Activated CD8-positive, alpha-beta T cell treated with anti-CD3 and anti-CD28 coated beads for 36 hours (primary cell): ENCODE measurements at places on chromosomes 3 and 15. TPM values are rescaled to one million over a fixed set of nuclear protein-coding genes. Genes with fewer than 3 reads are reported as not detected.

DNAH12 gene
- not detected for total RNA-seq

COL6A5 gene
- total RNA-seq = not detected

PPCDC gene
- 26.6 TPM for total RNA-seq

TP63 gene
- 0.07 TPM for total RNA-seq

PLS1 gene
- 5.6 TPM for total RNA-seq

C3orf52 gene
- total RNA-seq = 3.3 TPM

KLHL6 gene
- 32.6 TPM for total RNA-seq

PLAAT1 gene
- total RNA-seq = not detected

DPPA2 gene
- total RNA-seq = not detected

MCF2L2 gene
- total RNA-seq = 3.7 TPM

CCDC54 gene
- total RNA-seq = not detected

MASP1 gene
- total RNA-seq = not detected

CHRD gene
- not detected for total RNA-seq

DNA sequence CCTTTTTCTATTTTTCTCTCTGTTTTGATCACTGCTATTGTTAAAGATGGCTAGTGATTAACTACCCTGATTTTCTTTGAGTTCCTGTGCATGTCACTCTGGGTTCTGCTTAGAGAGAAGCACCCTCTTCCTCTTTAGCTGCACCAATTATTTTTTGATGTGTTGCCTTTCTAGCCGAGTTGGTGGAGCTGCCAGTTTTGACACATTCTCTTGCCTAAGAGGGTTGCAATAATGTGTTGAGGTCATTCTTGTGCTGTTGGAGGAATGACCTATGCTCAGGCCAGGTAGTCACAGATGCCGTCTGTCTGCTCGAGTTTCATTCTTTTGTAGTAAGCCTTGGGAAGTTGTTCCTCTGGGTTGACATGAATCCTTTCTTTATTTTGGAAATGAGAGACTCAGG is 84.6 kb upstream of the DPH6 start:
- DNase-seq = no peak

- DNase-seq = no peak
Measured at GRCh38 chr3:149395107-149396089, 17.9 kb upstream of the TM4SF1 start.

GRCh38 chr3:138063416-138063815 is 52.0 kb downstream of the DZIP1L start:
- DNase-seq = no peak

DNA sequence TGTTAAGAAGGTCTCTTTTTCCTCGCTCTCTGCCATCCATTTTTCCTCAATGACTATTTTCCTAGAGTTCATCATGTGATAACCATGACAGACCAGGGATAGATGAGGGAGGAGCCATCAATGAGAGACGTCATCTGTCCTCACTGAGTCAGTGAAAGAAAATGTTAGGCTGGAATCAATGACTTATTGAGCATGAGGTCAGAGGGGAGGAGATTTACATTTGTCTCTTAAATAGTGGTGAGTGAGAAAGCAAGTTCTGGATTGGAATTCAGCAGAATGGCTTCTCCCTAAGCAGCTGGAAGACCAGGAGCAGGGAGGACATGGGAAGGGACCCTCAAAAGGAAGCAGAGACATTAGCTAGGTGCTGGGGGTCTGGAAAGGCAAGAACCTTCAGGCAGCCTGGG is 28.2 kb upstream of the USP3 start:
- no peak for DNase-seq

- DNase-seq = no peak
Measured at GRCh38 chr15:50350621-50351020, 4.4 kb downstream of the GABPB1 start.

DNA sequence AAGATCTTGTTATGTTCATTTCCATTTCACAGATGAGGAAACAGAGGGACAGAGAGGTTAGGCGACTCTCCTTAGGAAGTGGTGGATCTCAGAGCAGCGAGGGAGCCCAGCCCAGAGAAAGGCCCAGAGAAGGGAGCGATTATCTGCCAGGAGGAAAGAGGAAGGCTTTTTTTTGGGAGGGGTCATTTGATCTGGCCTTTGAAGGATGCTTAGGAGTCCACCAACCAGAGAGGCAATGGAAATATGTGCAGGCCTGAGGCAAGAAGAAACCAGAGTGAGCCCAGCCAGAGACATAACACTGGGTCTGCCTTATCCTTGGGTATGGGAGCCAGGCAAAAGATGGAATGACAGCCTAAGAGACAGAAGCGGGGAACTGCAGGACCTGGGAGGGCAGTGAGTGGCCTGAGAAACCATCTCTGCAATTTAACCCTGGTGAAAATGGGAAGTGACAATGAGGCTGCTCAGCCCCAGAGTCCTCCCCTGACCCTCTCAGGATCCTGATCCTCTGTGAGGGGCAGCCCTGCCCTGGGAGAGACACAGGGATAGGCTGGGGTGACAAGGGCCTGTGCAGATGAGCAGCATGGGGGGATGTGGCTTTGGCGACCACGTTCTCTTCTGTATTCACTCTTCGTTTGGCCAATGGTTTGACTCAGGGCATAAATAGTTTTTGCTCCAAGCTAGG is 163.2 kb downstream of the WNT7A start:
- DNase-seq = no peak

GRCh38 chr3:145716519-145716918 is 444.5 kb downstream of the PLOD2 start:
- DNase-seq = no peak

DNA sequence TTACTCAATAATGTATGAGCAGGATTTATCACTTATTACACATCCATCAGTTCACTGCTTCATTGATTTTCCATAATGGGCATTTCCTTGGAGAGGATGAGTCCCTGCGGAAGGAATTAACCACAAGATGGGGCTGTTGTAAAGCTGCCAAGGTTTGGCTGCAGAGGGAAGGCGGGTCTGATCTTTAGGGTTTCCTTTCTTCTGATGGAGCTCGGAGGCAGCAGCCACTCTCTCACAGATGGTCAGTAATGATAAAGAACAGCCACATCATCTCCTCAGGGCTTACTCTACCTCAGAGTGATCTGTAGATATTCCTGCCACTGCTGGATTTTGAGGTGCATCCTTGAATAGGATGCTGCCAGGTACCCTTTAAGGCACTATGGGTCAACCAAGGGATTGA is 115.2 kb downstream of the USP13 start:
- DNase-seq = no peak

- DNase-seq = no peak
Measured at GRCh38 chr3:16770021-16770420, 114.7 kb upstream of the PLCL2 start.

GRCh38 chr3:15038306-15038705 is 26.8 kb downstream of the MRPS25 start:
- no peak for DNase-seq

DNA sequence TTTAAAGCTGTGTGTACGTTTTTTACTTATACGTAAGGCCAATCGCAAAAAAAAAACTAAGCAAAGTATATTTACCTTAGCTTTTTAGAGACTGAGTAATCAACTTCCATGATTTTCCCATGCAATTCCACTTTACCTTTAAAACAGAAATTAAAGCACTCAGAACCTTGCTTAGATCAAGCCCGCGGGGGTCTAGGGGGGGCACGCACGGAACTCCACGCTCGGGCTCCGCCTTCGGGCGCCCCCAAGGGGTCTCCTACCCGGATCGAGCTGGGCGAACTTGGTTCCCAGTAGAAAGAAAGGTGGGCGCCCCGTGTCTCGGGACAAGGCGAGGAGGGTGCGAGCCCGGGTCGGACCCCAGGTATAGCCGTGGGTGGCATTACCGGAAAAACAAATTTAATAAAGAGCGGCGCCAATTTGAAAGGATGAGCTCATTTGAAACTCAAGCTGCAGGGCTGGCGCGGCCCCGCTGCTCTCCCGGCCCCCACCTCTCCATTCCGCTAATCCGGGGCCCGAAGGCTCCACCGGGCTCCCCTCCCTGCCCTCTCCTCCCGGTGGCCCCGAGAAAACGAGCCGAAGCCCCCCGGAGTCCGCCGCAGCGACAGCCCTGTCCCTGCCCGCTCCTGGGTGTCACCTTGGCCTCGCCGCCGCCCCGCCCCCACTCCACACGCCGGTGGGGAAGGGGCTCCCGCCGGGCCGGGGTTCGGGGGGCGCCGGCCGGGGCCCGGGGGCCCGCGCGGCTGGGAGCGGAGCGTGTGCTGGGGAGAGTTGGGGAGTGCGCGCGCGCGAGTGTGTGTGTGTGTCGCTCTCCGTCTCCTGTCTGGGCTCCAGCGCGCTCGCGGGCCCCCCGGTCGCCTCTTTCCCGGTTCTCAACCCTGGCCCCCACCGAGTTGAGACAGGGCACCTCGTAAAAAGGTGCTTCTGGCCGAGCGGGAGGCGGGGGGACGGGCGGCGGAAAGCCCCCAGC is 1.5 kb downstream of the IGF2BP2 start:
- DNase-seq = peak; percentile 37

DNA sequence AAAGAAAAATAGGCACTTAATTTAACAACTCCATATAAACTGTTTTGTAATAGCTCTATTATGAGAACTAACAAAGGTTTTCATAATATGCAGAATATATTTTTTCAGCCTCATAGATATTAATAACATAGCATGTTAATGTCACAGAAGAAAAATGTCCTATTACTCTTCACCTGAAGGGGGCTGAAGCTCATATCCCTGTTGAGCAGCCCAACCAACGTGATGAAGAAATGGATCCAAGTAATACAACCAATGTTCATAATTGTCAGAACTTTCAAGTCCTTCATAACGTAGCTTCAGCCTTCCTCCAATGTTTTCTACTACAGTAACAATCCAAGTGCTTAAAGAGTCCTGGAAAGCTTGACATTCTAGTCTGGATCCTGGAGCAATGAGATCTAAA is 34.5 kb upstream of the STIMATE start:
- no peak for DNase-seq

DNA sequence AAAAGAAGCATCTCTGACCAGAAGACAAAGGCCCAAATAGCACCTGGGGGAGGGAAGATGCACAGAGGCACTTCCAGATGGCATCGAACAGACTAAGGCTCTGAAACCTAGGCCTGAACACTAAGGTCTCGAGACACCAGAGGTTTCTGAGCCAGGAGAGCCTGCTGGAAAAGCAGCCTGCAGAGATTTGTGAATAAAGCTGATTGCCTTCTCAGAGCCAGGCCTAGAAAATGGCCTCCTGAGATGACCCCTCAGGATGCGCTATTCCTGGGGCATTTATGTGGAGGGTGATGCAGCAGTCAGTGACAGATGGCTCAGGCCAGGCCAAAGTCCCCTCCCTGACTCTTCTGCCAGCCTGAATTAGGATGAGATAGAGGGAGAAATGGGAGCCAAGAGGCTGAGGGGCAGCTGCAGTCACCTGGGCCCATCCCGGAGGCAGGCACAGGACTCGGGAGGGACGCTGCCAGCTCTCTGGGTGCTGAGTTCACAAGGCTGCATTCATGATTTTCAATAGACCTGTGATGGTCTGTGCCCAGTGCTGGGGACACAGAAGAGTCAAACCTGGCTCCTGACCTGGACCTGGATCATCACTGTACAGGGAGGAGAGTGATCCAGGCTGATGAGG is 6.9 kb downstream of the PRSS50 start:
- no peak for DNase-seq

DNA sequence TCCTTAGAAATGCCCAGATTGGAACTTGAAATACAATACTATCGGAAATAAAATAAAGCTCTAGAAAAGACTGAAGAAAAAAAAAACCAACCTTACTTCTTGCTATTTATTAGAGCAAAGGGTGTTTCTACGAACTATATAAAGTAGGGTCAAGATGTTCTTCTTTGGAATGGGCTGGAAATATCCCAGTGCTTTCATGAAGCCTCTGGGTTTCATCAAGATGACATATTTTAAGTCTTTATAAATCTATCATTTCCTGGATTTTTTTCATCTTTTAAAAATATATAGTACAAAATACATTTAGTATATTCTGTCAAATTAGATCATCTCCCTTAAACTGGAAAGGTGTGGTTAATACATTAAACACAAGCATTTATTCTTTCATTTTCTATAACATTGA is 978.8 kb downstream of the NAALADL2 start:
- no peak for DNase-seq

DNA sequence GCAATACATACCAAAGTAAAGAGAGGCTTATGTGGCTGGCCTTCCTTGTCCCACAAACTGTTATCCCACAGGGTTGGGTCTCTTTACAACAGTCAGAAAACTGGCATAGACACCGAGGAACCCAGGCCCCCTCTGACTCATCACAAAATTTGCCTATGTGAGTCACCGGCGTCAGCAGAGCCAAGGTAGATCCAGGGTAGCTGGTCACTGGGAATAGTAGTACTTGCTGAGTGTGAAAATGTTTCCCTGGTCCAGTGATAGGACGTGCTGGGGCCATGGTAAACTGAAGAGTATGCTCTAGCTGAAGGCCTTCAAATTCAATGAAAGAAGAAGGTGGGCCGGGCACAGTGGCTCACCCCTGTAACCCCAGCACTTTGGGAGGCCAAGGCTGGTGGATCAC is 27.1 kb upstream of the SKIL start:
- DNase-seq = no peak

- no peak for DNase-seq
Measured at GRCh38 chr15:100167884-100168375, 173.8 kb downstream of the ADAMTS17 start.

- no peak for DNase-seq
Measured at GRCh38 chr15:77864211-77865105, 213.1 kb downstream of the TBC1D2B start.

DNA sequence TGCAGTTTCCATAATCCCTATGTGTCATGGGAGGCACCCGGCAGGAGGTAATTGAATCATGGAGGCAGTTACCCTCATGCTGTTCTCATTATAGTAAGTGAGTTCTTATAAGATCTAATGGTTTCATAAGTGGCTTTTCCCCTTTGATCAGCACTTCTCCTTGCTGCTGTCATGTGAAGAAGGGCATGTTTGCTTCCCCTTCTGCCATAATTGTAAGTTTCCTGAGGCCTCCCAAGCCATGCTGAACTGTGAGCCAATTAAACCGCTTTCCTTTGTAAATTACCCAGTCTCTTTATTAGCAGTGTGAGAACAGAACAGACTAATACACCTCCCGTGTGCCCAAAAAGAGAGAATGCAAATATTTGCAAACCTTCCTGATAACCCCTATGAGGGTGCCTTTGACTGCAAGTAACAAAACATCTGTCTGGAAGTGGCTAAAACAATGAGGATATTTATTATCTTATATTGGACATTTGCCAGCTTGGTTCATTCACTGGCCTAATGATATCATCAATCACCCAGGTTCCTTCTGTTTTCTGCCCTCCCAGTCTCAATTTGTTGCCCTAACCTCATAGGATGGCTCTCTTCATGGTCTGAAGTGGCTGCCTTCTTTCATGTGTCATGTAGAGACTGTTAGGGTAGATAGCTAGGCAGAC is 68.7 kb downstream of the BHLHE40 start:
- no peak for DNase-seq

DNA sequence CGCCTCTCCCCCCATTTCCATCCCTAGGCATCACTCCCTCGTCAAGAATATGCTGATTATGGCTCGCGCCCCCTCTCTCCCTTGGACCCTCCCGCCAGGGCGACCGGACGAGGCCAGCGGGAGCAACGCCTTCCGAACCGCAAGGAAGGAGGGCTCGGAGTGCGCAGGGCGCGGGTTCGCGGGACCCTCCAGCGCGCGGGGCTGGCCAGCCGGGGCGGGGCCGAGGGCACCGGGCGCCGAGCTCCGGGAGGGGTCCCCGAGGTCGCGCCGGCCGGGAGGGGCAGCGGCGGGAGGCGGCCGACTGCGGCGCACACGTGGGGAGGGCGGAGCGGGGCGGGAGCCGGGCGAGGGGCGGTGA is 483 bp downstream of the EHD4 start:
- DNase-seq = no peak
